ENCODE measurements at places on chromosomes 7 and 10.

GRCh38 chr7:46396481-46396880, 475.4 kb upstream of the IGFBP3 start:
- DNase-seq = no peak

DNA sequence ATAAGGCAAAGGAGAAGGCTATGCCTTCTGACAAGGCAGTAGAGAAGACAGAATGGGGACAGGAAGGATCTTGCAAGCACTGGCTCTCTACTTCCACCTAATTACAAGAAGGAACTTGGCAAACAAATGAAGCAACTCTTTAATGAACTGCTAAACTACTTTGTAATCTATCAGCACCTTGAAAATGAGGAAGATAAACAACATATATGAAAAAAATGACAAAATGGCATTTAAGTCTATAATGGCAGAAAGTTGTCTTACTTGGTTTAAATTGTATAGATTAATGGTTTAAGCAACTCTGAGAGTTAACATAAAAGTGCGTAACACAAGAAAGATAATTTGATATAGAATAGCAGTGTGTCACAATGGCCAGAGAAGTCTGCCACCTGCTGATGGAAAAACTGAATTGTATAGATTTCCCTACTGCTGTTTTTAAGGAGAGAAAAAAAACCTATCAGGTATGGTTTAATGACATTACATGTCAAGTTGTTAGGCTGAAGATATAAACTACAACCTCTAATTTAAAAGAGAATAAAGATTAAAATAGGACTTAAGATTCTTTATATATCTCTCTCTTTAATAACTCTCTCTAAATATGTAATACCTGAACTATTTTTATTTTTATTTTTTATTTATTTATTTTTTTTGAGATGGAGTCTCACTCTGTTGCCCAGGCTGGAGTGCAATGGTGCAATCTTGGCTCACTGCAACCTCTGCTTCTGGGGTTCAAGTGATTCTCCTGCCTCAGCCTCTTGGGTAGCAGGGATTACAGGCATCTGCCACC, 11.8 kb downstream of the NT5C3A start:
- DNase-seq = no peak

GRCh38 chr10:82934429-82934828, 1059.4 kb downstream of the NRG3 start:
- DNase-seq = no peak

DNA sequence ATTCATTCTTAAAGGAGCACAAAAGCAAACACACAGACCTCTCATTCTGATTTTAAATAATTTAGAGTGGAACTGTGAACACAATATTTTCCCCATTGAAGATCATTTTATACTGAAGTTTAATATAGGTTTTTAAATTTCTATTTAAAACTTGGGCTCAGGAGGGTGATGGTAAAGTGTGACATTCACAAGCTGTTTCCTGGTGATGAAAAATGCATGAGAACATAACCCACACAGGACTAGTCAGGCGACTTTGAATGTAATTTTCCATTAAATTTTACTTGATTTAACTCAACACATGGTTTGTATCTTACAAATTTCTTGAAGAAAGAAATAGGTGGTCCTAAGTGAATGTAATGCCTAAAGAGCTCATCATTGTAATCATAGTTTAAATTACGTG, 143.6 kb downstream of the CDK14 start:
- DNase-seq = no peak

GRCh38 chr10:129780198-129780597, 183.9 kb downstream of the EBF3 start:
- DNase-seq = no peak

All from ecto neural progenitor cell (in vitro differentiated cells).